ENCODE measurements at places on chromosomes 4 and X.

DNA sequence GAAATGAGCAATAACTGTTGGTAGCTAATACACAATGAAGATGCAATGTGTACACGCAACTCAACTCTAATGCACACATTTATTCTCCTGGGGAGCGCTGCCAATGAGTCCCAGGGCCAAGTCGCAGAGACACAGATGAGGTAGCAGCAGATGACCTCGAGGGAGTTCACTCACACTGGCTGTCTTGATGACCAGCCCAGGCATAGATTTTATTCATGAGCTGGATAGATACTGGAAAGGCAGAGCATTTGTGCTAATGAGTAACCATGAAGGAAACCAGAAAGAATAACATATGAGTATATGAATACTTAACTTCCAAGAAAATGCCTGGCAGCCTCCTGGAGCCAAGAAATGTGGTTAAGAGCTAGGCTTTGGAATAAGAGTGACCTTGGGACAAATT, 42.3 kb downstream of the RASL11B start:
- no peaks in the 10 kb centered on the region for H3K36me3 ChIP-seq
- H3K27me3 ChIP-seq: no peaks in the 10 kb centered on the region
- no peak for DNase-seq
- no peak overlapping the region for H3K4me3 ChIP-seq
- H3K4me1 ChIP-seq: no peaks in the 10 kb centered on the region
- no peak overlapping the region for H3K27ac ChIP-seq

GRCh38 chrX:21802839-21803238, 36.6 kb upstream of the MBTPS2 start:
- no peaks in the 10 kb centered on the region for H3K27me3 ChIP-seq
- DNase-seq: no peak
- no peaks in the 10 kb centered on the region for H3K36me3 ChIP-seq
- no peaks in the 10 kb centered on the region for H3K4me1 ChIP-seq
- H3K27ac ChIP-seq: no peak overlapping the region

GRCh38 chr4:87425711-87426110, 3.3 kb downstream of the NUDT9 start:
- no peaks in the 10 kb centered on the region for H3K36me3 ChIP-seq
- H3K27me3 ChIP-seq: no peaks in the 10 kb centered on the region
- no peak overlapping the region for H3K4me3 ChIP-seq
- DNase-seq: no peak
- no peaks in the 10 kb centered on the region for H3K4me1 ChIP-seq
- H3K27ac ChIP-seq: no peak overlapping the region

DNA sequence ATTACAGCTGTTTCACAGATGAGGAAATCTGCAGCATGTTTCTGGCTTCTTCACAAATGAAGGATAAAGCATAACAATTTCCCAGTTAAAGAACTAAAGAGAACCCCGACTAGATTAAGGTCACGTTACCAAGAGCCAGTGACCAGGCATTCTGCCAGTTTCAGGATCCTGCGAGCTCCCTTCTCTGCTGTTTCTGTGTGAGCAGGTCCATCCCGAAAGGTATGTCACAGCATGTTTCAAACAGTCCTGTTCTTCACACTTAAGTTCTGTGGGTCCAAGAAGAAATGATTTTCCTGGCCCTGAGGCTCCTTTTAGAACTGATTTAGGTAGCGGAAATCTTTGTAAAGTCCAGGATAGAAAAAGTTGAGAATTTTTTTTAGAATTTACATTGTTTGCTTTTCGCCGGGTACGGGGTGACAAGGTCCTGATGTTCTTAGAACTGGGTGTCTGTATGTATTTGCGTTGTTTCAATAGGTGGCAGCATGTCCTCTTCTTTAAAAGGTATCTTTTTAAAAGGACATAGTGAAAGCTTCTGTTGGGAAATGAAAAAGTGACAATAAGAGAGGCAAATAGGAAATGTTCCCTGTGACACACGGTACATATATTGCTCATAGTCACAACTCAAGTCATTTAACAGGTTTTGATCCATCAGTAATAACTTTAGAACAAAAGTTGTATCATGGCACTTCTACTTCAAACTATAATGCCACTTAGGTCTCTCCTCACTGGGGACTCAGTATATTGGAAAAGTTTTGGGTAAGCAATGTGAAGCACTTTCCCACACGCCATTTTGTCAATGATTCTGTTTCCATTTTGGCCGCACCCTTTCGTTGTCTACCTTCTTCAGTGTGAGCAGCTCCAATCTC, 18.4 kb downstream of the IL21 start:
- H3K36me3 ChIP-seq: no peaks in the 10 kb centered on the region
- H3K4me3 ChIP-seq: no peak overlapping the region
- H3K27ac ChIP-seq: no peak overlapping the region
- no peaks in the 10 kb centered on the region for H3K27me3 ChIP-seq
- DNase-seq: no peak
- H3K4me1 ChIP-seq: no peaks in the 10 kb centered on the region

DNA sequence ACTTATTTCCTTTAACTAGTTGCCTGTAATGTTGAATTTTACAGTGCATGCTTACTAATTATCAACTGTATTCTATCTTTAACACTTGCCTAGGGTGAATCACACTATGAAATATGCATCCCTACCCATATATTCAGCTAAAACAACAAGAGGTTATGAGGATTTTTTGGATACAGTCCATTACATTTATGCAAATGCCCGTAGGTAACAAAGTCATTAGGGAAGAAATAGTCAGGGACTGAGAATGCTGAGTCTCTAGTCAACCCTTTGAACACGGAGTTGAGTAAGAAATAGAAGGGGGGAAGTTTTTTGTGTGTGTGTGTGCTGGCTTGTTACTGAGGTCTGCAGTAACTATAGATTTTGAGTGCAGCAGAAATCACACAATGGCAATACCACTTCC, 26.1 kb upstream of the CBLL2 start:
- H3K36me3 ChIP-seq: no peaks in the 10 kb centered on the region
- H3K4me3 ChIP-seq: no peak overlapping the region
- no peak overlapping the region for H3K27ac ChIP-seq

DNA sequence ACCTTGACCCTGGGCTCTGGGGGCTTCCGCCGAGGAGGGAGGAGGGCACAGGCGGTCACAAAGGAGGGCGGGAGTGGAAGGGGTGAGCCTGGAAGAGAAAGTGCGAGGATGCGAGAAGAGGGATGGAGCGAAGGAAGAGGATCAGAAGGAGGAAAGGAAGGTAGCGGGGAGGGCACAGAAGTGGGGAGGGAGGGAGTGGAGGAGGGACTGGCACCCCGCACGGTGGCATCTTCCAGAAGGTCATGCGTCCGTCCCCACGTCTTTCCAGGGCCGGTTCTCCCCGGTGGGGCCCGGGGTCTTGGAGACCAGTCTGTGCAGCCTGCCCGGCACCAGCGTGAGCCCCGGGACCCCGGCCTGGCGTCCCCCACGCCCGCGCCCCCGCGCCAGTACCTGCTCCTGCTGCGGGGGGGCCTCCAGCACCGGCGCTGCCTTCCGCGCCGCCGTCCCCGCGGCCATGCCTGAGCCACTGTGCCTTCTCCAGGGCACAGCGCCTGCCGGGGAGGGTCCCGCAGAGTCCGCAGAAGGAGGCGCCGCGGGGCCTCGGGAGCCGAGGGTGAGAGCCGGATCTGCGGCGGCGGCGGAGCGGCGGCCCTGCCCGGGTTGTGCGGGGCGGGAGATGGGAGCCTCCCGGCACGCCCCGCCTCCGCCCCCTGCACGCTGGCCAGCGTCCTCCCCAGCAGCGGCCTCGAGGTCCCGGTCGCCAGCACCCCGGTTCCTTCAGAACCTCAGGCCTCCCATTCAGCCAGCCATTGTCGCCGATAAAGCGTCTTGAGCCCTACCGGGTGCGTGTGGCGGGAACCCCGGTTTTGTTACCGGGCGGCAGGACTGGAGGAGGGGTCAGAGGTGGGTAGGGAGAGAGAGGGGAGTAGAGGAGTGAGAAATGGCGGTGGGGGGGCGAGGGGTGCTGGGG, at the start of gene RNF175:
TSS of gene RNF175 (minus strand) at position 618 of the 910 bp plus-strand sequence. CDS start at position 456, 162 bp downstream.
- no peak for DNase-seq
- H3K4me3 ChIP-seq: peak within 1 kb of the TSS; percentile 67
